ENCODE measurements at places on chromosomes 5 and 9.
A peak's percentile ranks its signal among the peaks of the same experiment; 100 is the strongest.

DNA sequence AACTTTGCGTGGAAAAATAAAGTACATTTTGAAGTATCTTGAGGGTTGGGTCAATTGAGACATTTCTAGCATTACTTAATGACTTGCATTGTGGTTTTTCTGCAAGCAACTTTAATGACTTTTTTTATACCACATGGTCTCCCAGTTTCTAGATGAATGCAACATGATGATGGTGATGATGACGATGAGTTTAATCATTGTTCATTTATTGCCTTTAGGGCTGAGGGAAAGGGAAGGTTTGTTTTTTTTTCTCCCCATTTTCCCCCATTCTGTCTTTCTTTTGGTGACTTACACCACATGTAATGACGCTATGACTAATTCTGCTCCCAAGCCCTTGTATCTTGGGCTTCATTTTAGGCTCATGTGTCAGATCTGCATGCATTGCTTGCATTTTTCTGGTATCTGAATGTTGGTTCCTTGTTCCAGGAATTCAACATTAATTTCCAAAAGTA is 57.7 kb upstream of the NXNL2 start:
- DNase-seq = no peak

DNA sequence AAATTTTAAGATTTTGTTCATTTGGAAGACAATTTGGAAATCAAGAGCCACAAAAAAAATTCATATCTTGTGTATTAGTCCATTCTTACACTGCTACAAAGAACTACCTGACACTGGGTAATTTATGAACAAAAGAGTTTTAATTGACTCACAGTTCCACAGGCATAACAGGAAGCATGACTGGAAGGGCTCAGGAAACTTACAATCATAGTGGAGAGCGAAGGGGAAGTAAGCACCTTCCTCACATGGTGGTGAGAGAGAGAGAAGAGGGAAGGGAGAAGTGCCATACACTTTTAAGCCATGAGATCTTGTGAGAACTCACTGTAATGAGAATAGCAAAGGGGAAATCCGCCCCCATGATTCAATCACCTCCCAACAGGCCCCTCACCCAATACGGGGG is 274.4 kb downstream of the KCNN2 start:
- DNase-seq = no peak

DNA sequence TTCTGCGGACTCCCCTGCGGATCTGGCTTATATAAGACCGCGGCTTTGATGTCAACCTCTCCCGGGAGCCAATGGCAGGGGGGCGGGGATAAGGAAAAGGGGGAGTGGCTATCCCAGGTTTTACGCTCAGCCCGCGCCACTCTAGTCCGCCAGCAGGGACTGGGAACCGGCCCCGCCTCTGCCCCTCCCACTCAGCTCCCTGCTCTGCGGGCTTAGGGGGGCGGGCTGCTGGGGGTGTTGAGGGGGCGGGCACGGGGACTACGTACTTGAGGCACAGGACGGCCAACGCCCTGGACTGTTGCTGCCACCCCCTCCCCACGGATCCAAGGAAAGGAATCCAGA is at the start of gene HAND1:
TSS of gene HAND1 (minus strand) at position 4 of the 342 bp plus-strand sequence. CDS start 219 bp downstream, outside the sequence.
- DNase-seq = no peak

DNA sequence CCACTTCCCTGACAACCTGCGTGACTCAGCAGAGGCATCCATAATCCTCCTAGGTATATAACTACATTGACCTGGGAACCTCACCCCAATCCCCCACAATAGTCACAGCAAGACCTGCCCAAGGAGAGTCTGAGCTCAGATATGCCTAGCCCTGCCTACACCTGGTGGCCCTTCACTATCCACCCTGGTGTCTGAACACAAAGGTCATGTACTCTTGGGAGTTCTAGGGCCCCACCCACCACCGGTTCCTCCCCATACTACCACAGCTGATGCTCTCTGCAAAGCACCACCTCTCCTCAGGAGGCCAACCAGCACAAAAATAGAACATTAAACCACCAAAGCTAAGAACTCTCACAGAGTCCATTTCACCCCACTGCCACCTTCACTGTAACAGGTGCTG is 34.8 kb upstream of the CARTPT start:
- DNase-seq = no peak

- DNase-seq = no peak
Measured at GRCh38 chr9:127283917-127284497, 19.4 kb downstream of the GARNL3 start.

DNA sequence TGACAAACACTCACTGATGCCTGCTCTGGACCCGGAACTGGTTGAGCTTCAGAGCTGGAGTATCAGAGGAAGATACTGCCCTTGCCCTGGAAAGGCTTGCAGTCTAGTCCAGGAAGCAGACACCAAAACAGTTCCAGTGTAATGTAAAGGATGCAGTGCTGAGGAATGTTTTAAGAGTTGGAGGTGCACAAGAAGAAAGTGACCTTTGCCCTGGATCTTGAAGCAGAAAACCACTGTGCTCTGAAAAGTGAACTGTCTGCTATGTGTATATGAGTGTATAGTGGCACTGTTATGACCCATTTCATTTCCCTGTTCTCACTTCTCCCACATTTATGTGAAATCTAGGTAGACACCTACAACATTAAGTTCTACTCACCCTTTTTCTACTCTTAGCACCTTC is 2.1 kb downstream of the ZNF346 start:
- DNase-seq = no peak

- DNase-seq = peak; percentile 51
Measured at GRCh38 chr5:174601946-174602345, 122.4 kb upstream of the MSX2 start.

- peak; percentile 41 for DNase-seq
Measured at GRCh38 chr5:35483780-35484179, 133.9 kb upstream of the SPEF2 start.

Measured in suppressor macrophage treated with lipopolysaccharide for 1 hour (primary cell).